ENCODE measurements at places on chromosomes 4 and X.

DNA sequence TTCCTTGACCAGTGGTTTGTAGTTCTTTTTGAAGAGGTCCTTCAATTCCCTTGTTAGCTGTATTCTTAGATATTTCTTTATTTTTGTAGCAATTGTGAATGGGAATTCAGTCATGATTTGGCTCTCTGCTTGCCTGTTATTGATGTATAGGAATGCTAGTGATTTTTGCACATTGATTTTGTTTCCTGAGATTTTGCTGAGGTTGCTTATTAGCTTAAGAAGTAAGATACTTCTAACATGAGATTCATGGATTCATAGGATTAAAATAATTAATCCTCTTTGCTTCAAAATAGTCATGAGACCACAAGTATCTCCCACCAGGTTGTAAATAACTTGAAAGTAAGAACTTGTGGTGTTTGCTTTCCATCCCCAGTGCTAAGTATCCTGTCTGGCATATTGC lies 308.9 kb downstream of the DTHD1 start:
- DNase-seq = no peak

DNA sequence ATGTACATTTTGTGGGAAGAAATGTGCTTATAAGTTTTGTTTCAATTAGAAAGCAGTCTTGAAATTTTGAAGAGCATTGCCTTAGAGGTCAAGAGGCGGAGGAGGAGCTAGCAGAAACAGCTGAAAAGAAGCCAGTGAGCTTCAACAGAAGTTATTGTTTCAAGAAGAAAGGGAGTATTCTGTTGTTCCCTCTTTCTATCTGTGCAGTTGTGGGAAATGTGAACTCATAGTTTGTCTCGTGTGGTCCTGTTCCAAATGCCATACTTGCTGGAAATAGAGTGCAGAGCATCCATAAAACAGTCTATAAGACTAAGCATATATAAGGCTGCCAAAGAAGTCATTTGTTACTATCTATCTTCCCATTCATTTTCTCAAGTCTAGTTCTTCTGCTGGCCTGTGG lies 1015.7 kb downstream of the DMD start:
- no peak for DNase-seq

DNA sequence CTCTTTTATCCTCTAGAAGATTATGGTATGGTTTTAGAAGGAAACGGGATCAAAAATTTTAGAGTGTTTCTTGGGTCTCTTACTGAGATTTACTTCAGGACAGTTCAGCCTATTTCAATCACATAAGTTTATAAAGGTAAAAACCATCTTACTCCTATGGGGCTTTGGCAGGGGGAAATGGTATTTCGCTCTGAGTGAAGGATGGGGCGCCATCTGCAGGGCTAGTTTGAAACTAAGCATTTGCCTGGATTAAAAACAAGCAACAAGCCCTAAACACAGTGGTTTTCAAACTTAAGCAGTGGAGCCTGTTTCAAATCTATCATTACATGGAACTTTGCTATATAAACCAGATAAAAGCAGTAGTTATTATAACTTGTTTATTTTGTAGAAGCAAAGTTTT lies 361.5 kb upstream of the FMR1 start:
- no peak for DNase-seq

GRCh38 chrX:95056901-95057300 lies 1382.9 kb downstream of the FAM133A start:
- DNase-seq = no peak

- DNase-seq = no peak
Observed at GRCh38 chr4:110988722-110989121, 365.8 kb upstream of the PITX2 start.

All from activated T-cell treated with anti-CD3 and anti-CD28 coated beads, Interleukin-2, amount 50 U/mL, for 24 hours (primary cell).